Left colon (tissue), 2 donors: ENCODE measurements at places on chromosomes 7 and 10.

DNA sequence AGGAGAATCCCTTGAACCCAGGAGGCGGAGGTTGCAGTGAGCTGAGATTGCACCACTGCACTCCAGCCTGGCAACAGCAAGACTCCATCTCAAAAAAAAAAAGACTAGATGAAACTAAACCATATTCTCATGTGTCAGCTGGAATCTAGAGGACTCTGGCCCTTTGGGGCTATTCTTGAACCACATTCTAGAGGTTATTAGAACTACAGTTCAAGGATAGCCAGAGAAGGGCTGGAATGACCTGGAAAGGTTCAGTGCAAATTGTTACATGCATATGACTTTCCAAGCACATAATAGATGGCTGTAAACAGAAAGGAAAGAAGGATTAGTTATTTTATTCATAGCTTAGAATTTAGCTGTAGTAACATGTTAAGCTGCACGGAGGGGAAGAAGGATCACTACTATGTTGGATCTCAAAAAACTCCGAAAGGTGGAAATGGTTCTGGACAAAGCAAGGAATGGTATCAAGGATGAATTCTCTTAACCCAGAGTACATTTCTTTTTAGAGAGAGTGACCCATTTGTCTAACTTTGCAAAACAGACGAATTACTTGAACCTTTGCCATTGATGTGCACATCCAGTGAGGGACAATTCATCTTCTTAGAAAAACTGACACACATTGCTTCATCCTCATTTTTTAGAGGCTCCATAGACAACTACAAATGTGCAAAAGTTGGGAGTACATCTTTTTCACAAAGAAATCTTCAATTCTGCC is 124.0 kb upstream of the SAMD8 start:
- no peak for DNase-seq

GRCh38 chr7:88452646-88453045 is 146.0 kb upstream of the STEAP4 start:
- DNase-seq, result no peak

DNA sequence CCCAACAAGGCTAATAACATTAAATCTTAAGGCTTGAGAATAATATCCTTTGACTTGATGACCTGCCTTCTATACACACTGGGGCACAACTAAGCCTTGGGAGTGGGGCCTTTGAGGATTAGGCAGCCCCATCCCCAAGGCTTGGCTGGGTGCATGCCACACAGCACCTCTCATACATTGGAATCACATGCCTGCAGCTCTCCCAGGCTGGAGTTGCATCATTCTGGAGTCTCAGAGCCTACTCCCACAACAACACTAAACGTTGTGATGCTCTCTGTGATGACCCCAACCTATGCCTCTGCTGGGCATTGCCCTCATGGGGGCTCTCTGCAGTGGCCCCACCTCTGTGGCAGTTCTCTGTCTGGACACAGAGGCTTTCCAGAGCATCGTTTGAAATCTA is 31.9 kb upstream of the SGCE start:
- no peak for DNase-seq

- peak; percentile 96 for DNase-seq
Observed at GRCh38 chr10:73495226-73495883, 469 bp downstream of the PPP3CB start.

DNA sequence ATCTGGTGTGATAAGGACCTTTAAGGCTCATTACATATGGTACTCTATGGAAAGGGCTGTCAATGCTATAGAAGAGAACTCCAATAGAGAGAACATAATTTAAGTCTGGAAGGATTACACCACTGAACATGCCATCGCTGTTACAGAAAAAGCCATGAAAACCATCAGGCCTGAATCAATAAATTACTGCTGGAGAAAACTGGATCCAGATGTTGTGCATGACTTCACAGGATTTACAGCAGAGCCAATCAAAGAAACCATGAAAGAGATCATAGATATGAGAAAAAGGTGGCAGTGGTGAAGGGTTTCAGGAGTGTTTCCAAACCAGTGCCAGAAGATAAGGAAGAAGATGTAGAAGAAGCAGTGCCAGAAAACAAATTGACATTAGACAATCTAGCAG is 18.9 kb upstream of the GPR22 start:
- DNase-seq, result no peak

DNA sequence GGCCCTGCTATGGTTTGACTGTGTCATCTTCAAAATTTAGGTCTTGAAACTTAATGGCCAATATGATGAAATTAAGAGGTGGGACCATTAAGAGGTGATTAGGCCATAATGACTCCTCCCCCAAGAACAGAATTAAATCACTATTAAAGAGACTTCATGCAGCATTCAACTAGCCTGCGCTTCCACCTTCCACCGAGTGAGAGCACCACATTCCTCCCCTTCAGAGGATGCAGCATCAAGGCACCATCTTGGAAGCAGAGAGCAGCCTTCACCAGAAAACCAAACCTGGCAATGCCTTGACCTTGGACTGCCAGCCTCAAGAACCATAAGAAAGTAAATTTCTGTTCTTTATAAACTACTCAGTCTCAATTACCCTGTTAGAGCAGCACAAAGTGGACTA is 371.1 kb upstream of the NFE2L3 start:
- DNase-seq, result no peak

- no peak for DNase-seq
Observed at GRCh38 chr7:99090771-99091542, 53.0 kb downstream of the SMURF1 start.

GRCh38 chr10:50398823-50399222 is 147.5 kb upstream of the ASAH2 start:
- no peak for DNase-seq

DNA sequence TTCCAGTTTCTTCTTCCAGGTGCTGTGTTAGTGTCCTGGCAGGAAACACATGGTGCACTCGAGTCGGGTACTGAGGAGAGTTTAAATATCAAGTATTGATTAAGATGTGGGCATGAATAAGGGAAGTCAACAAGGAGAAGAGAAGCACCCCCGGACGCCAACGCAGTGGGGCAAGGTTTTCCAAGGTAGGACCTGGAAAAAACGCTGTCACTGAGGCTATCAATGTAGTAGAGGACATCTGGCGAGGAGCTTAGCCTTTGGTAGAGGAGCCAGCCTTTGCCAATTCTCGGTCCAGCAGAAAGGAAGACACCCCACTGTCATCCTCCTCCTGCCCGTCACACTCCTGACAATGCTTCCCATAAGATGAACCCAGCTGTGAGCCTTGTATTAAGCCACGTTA is 159.6 kb downstream of the TEX36 start:
- no peak for DNase-seq

DNA sequence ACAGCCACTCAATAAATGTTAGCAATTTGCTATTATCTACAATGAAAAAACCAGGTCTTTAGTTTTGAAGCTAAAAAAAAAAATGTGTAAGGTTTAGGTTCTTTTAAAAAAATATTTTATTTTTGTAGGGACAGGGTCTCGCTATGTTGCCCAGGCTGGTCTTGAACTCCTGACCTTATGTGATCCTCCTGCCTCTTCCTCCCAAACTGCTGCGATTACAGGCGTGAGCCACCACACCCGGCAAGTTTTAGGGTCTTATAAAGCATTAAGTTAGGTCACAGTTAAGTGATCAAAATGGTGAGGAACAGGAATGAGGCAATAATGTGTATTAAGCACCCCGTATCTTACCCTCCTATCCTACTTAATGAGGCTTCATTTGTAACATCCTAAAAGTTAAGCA is 774 bp downstream of the SEM1 start:
- no peak for DNase-seq

- DNase-seq, result no peak
Observed at GRCh38 chr10:129690248-129691070, 223.4 kb downstream of the MGMT start.

GRCh38 chr7:75995996-75996395 is 1.6 kb upstream of the TMEM120A start:
- DNase-seq, result peak; percentile 25

- DNase-seq, result no peak
Observed at GRCh38 chr10:103668351-103669242, 175.1 kb downstream of the NEURL1 start.

GRCh38 chr10:59607970-59608369 is 101.7 kb downstream of the SLC16A9 start:
- no peak for DNase-seq

GRCh38 chr7:20293336-20293735 is 37.4 kb upstream of the ITGB8 start:
- DNase-seq, result no peak

GRCh38 chr7:157762824-157763223 is 426.0 kb downstream of the DNAJB6 start:
- no peak for DNase-seq

- no peak for DNase-seq
Observed at GRCh38 chr10:118669835-118670234, 74.4 kb upstream of the PRLHR start.

DNA sequence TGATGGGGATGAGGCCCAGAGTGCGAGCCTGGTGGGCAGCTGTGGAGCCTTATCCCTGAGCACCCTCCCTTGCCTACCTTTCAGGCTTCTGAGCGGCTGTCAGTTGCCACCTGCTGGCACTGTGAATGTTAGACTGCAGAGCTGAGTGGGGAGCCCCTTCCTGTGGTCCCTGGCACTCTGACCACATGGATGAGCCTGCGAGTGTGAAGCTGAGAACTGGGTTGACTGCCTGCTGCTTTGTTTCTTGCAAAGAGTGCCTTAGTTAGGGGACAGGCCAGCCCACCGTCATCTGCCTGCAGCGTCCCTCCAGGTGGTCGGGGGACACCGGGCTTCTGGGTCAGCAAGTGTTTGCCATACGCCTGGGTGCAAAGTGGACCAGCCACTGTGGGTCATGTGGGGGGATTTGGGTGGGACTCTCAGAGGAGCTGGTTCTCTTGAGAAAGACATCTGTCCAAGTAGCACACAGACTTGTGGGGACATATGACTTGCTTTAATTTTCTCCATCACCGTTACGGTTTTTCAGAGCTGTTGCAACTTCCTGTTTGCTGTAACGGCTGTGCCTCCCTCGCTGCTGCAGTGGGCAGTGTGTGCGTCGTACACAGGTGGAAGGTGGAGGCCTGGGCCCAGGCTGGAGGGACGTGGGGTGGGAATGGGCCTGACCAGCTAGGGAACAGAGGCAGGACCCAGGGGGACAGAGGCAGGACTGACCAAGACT is 13.7 kb downstream of the INPP5A start:
- DNase-seq, result peak; percentile 23

GRCh38 chr7:81851413-81851812 is 81.6 kb upstream of the HGF start:
- DNase-seq, result no peak

DNA sequence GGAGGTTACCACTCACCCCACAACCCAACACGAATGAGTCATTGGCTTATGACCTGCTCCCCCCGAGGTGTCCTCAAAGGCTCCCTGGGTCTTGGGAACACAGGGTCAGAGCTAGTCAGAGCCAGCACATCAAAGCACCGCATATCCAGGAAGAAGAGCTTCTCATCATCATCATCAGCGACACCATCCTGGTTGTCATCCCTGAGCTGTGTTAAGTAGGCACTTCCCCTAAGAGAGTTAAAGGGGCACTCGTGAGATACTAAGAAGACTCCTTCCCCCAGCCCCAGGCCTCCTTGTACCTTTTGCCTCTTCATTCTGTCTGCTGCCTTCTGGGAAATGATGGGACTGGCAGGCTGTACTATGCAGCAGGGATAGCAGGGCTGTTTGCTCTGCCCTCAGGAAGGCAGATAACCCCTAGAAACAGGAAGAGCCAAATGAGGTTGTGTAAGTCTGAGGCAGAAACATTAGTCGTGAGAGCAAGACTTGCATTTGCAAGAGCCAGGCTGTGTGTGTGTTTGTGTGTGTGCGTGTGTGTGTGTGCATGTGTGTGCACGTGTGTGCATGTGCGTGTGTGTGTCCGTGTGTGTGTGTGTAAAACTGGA is 11.1 kb upstream of the CPA1 start:
- no peak for DNase-seq

DNA sequence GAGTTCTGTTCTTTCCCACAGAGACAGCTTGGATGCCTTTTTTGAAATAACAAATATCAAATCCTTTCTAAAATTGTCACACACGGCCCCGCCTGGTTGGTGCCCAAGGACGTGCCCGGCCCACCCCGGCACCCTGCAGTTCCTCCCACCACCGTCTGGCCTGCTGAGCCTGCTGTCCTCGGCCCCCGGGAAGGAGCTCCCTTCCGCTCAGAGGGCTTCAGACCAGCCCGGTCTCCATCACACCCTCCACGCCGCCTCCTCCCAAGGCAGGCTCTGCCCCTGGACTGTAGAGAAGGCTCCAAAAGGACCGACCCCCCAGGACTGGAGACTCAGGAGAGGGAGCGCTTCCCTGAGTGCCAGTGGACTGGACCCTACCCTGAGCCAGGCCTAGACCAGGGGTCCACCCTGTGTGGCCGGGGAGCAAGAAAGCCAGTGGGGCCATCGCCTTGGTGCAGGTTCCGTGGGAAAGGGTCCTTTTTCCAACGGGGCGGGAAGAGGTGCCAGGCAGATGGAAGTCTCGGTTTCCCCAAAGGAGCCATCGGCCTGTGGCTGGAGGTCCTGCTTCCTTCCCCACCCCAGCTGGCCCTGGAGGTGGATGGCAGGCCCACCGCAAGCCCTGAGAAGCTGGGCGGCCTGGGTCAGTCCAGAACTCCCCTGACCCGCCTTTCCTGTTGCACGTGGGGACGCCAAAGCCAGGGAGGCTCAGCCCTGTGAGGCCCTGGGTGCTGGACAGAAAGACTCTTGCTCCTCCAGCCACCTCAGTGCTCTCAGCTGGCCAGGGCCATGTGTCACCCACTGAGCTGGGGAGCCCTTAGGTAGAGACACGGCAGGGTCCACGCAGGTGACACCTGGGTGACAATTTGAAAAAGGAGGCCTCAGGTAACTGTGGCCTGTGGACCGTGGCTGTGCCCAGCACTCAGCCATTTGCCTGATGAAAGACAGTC is 69.8 kb downstream of the PWWP2B start:
- DNase-seq, result no peak

GRCh38 chr10:19801369-19801768 is 14.9 kb upstream of the PLXDC2 start:
- DNase-seq, result no peak

- no peak for DNase-seq
Observed at GRCh38 chr7:155323001-155323638, 25.4 kb downstream of the INSIG1 start.

DNA sequence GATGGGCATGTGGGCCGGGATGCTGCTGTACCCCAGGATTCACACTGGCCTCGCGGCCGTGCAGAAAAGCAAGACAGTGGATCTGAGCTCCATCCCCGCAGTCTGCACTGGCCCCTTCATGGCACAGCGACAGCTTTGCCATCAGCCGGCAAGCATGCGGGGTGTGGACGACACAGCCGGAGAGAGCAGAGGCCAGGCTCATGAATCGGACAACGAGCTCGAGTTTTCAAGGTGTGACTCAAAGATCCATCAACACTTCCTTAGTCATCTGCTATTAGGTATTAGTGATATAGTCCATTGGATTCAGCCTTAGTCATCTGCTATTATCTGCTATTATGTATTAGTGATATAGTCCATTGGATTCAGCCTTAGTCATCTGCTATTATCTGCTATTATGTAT is 254.7 kb downstream of the KLF6 start:
- no peak for DNase-seq

DNA sequence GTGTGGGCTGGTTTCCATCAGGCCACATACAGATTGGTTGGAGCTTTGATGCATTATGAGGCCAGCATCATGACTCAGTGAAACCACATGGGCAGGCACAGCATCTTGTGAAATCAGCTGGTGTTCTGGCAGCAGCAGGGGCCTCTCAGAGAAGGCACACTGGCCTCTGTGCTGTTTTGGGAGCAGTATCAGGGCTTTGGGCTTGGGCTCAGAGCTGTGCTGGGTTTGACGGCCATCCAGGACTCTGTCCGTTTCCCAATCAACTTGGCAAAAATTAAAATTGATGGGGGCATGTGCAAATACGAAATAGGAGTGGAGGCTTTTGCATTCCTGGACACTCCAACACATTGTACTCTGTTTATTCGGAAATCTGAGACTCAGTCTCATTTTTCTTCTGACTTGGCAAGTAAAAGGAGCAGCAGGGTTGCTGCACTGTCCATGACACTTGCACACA is 190.9 kb downstream of the BMPER start:
- peak; percentile 51 for DNase-seq

GRCh38 chr10:133285217-133285616 is 8.5 kb upstream of the ADAM8 start:
- DNase-seq, result no peak
